ENCODE measurements at places on chromosomes 16 and 17. TPM values are rescaled to one million over a fixed set of nuclear protein-coding genes. Genes with fewer than 3 reads are reported as not detected.
A peak's percentile ranks its signal among the peaks of the same experiment; 100 is the strongest.

DNA sequence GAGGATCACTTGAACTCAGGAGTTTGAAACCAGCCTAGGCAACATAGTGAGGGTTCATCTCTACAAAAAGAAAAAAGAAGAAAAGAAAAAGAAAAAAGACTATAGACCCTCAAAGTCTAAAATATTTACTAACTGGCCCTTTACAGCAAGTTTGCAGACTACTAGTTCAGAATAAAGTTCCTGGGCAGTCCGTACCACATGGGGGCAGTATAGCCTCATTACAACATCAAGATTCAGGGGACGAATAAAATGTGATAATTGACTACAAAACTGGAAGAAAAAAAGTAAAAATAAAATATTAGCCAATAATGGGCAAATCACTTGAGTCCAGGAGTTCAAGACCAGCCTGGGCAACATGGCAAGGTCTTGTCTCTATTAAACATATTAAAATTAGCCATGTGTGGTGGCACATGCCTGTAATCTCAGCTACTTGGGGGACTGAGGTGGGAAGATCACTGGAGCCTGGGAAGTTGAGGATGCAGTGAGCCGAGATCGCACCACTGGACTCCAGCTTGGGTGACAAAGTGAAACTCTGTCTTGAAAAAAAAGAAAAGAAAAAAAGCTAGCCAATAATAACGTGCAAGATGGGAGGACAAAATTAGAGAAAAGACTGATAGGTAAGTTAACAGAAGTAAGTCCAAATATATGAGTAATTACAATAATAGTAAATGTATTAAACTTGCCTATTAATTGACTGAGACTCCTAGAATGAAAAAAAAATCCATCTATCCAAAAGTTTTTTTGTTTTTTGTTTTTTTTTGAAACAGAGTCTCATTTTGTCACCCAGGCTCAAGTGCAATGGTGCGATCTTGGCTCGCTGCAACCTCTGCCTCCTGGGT, 129.4 kb upstream of the SEC14L1 start:
- DNase-seq = no peak

GRCh38 chr16:47142821-47143676, 696 bp downstream of the NETO2 start:
- DNase-seq = peak; percentile 47

DNA sequence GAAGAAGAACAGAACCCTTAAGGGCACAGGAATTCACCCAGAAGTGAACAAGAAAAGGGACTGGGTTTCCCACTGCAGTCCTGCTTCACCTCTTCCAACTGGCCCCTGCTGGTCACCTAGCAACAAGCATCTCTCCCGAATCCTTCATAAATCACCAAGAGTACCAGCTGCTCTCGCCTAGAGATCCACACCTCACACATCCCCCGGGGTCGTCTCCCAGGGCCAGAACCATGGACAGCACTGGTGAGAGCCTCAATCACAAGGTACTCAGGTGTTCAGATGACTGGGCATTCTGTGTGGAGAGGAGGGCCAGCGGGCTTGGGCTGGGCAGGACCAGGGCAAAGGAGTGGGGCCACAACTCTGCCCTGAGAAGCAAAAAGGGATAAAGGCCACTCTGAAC, 65.9 kb downstream of the CCT6B start:
- DNase-seq = no peak

- DNase-seq = peak; percentile 65
Observed at GRCh38 chr16:3983081-3983520, 102.6 kb upstream of the CREBBP start.

DNA sequence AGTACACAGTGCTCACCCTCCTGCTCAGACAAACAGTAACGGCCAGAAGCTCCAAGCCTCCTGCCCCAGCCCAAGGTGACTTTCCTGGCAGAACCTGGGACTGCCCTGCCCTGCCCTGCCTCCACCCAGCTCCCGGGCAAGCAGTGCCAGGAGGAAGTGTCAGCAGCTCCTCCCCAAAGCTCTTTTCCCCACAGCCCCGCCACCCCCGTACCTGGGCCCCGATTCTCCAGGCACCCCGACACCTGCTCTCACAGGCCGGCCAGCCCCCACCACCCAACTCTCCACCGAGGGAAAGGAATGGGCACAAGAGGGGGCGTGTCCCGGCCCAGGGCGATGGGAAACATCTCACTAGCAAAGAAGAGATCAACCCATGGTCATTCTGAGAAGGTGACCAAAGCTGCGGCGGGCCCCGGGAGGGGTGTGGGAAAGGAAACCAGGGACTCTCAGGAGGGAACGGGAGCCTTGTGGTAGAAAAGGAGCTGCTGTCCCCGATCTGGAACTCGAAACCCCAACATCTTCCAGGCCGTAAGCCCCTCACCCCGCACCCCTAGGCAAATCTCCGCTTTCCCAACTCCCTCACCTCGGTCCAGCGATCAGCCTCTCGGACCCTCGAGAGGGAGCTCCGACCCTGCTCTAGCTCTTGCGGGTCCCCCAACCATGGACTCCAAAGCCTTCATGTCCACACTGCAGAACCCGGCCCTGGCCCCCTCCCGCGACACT, 1.2 kb downstream of the BCAR1 start:
- DNase-seq = peak; percentile 63

GRCh38 chr16:81429045-81429521, 15.5 kb upstream of the CMIP start:
- DNase-seq = peak; percentile 31

Gene GFAP
- total RNA-seq = 4.1 TPM
